ENCODE measurements at places on chromosomes 2 and 18.

GRCh38 chr2:113846429-113846828 lies 43.5 kb upstream of the ACTR3 start:
- DNase-seq: no peak

DNA sequence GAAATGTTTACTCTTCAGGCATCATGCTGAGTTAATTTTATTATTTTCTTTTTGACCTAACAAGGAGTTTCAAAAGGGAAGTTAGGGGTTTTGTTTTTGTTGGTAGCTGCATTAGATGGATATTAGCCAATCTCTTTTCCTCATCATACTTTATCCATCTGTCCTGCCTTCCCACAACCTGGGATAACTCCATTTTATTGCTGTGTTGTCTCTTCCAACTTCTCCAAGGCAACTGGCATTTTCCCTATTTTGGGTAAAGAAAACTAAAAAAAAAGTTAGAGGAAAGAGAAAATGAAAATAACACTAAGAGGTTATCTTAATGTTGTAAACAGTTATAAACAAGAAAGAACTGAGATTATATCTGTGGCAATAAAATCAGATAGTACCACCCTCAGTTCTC lies 147.0 kb downstream of the PID1 start:
- DNase-seq: no peak

- DNase-seq: no peak
These were observed 18.1 kb downstream of the CAPN14 start for GRCh38 chr2:31199206-31199605.

GRCh38 chr18:32595832-32596231 lies 125.2 kb upstream of the GAREM1 start:
- no peak for DNase-seq

DNA sequence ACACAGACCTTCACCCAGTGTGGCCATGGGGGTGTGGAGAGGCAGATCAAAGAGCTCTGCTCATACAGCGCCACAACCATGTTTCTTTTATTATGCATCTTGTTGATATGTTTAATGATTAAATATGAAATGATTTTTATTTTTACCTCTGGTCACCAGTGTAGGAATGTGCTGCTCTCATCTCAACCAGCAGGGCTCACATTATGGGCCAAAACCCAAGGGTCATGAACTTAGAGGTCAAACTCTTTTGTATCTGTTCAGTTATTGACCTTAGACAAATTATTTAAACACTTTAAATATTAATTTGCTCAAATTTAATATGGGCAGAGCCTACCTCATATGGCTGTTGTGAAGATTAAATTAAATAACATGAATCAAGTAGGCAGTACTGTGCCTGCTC lies 386.2 kb downstream of the ALK start:
- DNase-seq: no peak

Data from fibroblast of skin of left quadriceps (primary cell).